Tracheal epithelial cell (primary cell): ENCODE measurements at places on chromosomes 7 and 10. TPM values are rescaled to one million over a fixed set of nuclear protein-coding genes. Genes with fewer than 3 reads are reported as not detected.

NANOS1 gene
- 0.64 and 1.7 TPM in 2 replicates for total RNA-seq

PHYHIPL gene
- under 0.01 TPM in 1 of 2 replicates, not detected in the other for total RNA-seq

FFAR4 gene
- total RNA-seq: not detected in 2 replicates

CDHR1 gene
- 4.0 and 5.8 TPM in 2 replicates for total RNA-seq

RBP4 gene
- total RNA-seq: 0.24 TPM in 1 of 2 replicates, not detected in the other
